ENCODE measurements at places on chromosomes 2 and 18.

- peak; percentile 46 for DNase-seq
Observed at GRCh38 chr2:127025359-127026166, 81.4 kb downstream of the BIN1 start.

DNA sequence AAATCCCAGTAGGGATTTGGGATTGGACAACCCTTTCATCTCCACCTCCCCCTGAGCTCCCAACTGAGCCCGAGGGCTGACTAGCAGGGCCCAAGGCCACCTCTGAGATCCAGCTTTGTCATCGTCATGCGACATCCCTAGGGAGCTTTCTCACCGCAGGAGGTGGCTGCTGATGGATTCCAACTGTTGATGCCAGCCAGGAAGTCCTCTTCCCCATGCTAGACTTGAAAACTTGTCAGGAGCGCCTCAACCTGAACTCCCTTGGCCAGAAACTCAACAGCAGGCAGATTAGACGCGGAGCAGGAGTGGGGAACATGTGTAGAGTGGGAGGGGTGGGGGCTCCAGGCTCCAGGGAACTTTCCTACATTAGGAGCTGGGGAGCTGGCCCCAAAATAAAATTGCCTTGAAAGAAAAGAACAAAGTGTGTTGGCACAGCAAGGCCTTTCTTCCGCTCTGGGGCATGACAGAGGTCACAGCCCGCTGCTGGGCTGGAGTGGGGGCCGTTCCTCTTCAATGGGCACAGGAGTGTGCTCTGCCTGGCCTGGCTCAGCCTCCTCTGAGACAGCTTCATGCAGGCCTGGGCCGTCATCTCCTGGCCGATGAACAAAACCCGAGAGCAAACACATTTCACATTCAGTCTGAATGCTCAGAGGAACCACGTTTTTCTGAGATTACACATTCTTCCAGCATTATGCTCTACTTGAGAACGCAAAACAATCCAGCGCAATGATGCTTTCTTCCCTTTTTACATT is 34.5 kb downstream of the EMILIN2 start:
- DNase-seq, result no peak

DNA sequence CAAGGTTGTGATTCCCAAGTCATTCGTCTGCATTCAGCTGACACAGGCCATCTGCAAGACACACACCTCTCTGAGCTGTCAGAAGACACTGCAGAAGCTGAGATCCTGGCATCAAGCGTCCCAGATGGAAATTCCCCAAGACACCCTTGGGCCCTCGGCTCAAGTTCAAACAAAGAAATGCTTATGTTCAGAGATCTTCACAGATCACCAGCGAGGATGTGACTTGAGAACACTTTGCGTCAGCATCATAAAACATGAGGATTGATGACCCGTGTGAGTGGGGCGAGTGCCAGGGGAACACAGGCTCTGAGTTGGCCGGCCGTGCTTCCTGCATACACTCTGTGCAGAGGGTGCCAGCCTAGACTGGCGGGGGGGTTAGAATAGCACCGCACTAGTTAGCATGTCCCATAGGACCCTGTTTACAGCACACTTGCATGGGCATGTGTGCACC is 36.8 kb downstream of the KCNIP3 start:
- DNase-seq, result no peak

- DNase-seq, result no peak
Observed at GRCh38 chr2:205280596-205281236, 401.6 kb upstream of the NRP2 start.

GRCh38 chr2:144166743-144167142 is 353.2 kb downstream of the ZEB2 start:
- no peak for DNase-seq

- DNase-seq, result peak; percentile 78
Observed at GRCh38 chr2:72892506-72893173, 5.4 kb downstream of the SPR start.

GRCh38 chr2:174580951-174581350 is 16.7 kb downstream of the WIPF1 start:
- no peak for DNase-seq

DNA sequence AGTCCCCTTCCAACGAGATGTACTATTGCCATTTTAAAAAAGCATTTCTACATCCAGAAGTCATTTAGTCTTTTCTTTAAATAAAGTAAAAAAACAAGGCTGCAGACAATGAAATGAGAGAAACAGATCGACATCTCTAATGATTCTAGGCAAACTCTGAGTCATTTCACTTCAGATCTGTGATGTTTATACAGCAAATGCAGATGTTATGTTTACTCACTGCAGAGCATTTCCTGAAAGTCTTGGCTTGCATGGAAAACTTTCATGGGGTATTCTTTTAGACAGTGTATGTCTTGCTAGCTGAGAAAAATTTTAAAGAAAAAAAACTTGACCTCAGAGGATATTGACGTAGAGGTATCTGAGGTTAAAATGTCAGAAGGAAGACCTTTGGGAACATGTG is 797.4 kb downstream of the CNTNAP5 start:
- no peak for DNase-seq

DNA sequence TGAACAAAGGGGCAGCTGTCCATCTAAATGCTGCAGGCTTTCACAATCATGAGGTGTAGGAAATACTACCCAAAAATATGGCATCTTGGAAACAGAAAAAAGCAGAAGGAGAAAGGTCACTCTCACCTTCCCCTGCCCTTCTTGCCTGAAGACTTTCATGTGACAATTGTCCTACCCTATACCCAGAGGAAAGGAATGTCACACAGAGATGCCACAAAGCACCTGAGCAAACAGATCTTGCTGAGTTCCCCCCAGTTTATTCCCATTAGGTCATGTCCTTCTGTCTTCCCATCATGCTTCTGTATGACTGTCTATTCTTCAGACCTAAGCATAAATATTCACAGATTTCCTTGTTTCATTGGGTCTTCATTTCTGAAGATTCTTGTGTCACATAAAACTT is 116.6 kb upstream of the MSH6 start:
- no peak for DNase-seq

DNA sequence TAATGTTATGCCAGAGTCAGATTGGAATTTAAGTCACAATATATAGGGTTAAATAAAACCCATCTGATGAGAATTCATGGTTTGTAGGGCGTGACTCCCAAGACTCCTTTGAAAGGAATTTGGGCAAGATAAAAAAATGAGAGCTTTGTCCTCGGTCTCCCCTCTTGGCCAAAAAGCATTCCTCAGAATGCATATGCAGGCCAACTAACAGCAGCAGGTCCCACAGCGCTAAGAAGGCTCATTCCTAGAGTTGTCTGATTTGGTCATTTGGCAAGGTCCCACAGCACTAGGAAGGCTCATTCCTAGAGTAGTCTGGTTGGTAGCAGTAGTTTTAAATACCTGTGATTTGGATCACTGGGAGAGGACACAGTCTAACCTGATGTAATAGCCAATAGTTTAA is 106.3 kb upstream of the B3GNT2 start:
- no peak for DNase-seq

DNA sequence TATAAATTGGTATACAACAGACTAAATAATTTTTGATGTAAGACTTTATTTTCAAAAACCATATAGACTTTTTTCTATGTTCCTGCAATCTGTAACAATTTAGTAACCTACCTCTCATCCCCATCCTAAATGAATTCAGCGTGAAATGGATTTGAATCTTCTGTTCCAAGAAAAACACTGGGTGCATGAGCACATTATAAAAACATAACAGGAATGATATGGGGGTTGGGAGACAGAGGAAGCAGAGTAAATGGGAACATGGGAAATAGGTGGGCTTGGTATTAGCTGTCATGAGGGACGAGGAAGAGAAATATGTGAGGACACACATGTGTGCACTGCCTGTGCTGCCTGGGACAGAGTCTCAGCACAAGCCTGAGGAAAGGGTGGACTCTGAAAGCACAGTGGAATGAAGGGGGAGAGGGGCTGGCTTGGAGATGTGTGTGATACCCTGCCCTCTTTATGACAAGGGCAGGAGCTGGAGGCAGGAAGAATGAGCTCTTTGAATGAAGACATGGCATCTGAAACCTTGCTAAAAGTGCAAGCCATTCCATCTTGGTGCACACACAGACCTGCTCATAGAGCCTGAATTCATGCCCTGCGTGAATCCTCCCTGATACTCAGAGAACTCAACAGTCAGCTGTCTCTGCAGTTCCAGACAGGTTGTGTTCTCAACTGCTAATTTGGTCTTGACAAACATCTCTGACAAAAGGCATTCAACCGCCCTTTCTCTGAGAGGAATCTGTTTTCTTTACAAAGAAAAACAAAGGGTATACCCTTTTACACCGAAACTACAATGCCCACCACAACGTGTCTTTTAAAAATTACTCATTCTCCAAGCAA is 66.6 kb downstream of the EPB41L3 start:
- no peak for DNase-seq

GRCh38 chr2:64312622-64313397 is 141.2 kb upstream of the LGALSL start:
- DNase-seq, result no peak

- no peak for DNase-seq
Observed at GRCh38 chr2:181677912-181678586, 2.3 kb downstream of the NEUROD1 start.

- no peak for DNase-seq
Observed at GRCh38 chr18:63775166-63775730, at the start of gene SERPINB7. SERPINB7 (plus strand) TSS chr18:63775418; CDS start chr18:63782373, 6,955 bp downstream.

GRCh38 chr2:104673225-104673624 is 180.7 kb upstream of the POU3F3 start:
- DNase-seq, result no peak

GRCh38 chr2:121326628-121327027 is 41.6 kb upstream of the TFCP2L1 start:
- DNase-seq, result no peak

DNA sequence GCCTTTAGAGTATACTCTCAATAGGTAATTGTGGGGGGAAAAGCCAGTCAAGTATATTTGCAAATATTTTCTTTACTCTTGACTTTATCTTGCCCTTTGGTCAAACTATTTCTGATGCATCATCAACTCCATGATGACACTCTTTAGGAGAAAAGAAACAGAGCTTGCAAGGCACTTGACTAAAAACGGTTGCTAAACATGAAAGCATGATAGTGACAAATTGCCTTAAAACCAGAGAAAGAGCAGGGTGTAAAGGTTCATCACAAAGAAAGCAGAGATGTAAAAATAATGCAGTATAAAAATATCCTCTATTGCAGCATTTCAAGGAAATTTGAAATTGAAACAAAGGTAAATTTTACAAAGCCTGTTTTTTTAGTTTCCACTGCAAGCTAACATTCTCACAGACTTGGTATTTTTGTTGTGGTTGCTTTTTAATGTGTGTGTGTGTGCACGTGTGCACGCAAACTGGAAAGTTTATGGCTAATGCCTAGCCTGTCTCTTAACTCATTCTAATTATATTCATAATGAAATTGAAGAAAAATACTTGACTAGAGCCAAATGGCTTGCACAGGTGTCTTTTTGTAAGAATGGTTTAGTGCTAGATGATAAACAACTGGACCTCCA is 503.6 kb downstream of the ARHGAP15 start:
- DNase-seq, result no peak

GRCh38 chr2:57878866-57879210 is 167.8 kb upstream of the VRK2 start:
- DNase-seq, result no peak

DNA sequence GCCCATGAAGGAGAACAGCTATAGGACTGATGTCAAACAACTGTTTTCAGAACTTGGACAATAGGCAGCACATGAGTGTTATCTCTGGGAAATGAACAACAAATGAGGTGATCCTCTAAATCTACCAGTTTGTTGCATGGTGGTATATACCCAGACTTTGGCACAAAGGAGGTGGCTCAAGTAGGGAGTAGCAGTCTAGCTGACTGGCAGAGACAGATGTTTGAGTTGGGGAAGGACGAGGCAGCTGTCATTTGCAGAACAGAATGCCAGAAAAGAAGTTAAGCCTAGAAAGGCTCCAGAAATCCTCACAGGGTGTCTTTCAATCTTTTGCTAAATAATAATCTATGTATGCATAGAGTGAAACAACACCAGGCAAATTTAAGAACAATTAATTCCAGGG is 47.4 kb downstream of the RPE start:
- DNase-seq, result no peak

DNA sequence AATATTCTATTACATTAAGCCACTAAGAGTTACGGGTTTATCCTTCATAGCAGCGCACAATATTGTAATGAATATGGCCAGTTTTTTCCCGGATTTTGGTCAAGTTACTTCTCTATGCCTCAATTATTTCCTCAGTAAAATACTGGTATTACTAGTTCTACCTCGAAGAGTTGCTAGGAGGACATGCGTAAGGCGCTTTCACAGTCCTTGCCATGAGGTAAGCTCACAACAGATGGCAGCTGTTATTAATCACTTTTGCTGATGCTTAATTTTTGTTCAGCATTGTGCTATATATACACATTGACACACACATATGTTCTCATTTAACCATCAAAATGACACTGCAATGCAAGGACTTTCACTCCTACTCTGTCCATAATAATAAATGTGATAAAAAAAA is 101.5 kb downstream of the SCG2 start:
- DNase-seq, result no peak

GRCh38 chr2:204611764-204612163 is 66.5 kb downstream of the PARD3B start:
- DNase-seq, result no peak

- DNase-seq, result no peak
Observed at GRCh38 chr2:5982193-5982902, 290.2 kb downstream of the SOX11 start.

- no peak for DNase-seq
Observed at GRCh38 chr2:9809064-9809356, 34.3 kb upstream of the TAF1B start.

DNA sequence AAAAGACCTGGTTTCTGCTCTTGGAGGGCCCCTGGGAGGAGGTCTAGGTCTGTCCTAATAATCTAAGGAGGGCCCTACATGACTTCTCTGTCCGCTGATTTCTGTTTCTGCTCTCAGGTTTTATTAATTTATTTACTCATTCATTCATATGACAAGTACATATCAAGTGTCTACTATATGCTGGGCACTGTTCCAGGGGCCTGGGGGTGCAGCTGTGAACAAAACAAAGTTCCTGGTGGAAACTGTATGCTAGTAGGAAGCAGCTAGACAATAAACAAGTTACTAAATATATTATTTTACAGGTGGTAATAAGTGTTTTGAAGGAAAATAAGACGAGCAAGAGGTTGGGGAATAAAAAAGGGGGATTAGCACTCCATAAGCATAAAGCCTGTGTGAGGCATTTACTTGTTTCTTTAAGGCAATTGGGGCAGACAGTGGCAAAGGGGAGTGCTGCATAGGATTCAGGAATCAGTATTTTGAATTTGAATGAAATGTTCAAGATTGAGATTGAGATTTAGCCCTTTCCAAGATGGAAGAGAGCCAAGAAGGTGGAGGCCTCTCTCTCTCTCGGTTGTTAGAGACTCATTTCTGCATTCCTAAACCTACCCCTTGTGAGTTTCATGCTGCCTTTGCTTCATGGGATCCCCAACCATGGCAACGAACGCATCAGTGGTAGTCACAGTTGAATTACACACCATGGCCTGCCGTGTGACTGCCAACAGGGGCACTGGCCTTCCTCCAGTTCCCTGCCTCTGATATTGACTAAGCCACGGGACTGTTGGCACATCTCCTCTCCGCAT is 28.3 kb downstream of the DRC1 start:
- DNase-seq, result no peak
